Left lung (tissue), 14 donors: ENCODE measurements at places on chromosomes 11 and 22.

- DNase-seq, result no peak
Observed at GRCh38 chr11:61787928-61788491, 4.4 kb downstream of the TMEM258 start.

DNA sequence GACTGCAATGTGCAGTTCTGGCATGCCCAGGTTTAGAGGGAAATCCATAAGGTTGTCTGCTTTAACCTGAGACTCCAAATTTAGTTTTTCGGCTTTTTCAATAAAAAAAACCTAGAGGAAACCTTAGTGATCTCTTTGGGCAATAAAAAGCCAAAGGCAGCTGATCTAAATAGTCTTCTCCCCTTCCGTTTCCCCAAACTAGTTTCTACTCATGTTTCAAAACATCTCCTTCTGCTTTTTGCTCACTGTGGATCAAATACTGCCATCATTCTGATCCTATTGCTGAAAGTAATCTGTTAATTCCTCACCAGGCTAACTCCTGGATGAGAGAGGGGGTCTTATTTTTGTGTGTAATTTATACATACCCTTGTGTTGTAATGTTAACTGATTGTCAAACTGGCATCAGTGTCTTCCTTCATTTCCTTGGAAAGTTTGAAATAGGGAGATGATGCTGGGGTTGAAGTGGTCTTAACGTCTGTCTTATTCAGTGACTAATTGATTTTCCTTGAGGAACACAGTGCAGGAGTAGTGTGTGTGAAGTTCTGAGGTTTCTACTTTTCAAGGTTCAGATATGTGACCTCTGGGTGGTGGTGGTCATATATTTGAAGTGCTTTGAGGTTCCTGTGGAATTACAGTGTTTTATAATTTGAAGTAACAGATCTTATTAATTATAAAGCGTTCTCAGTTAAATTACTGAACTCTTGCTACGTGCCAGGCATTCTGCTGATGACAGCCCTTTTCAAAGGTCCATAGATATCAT is 55.0 kb downstream of the ARHGAP42 start:
- no peak for DNase-seq

DNA sequence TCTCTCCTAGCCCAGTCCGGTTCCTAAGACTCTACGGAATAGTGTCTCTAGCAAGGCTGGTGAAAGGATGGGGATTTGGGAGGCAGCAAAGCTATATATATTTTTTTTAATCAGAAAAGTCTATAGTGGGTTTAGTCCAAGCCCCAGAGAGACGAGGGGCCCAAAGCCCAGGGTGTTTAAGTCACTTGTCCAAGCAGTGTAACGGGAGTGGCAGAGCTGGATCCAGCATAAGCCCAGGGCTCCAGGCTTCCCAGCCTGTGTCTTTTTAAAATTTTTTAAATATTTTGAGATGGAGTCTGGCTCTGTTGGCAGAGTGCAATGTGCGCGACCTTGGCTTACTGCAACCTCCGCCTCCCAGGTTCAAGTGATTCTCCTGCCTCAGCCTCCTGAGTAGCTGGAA is 6.8 kb downstream of the GRIK4 start:
- no peak for DNase-seq

- no peak for DNase-seq
Observed at GRCh38 chr11:128155590-128155989, 431.8 kb downstream of the ETS1 start.
